ENCODE measurements at places on chromosomes 1 and 21.

DNA sequence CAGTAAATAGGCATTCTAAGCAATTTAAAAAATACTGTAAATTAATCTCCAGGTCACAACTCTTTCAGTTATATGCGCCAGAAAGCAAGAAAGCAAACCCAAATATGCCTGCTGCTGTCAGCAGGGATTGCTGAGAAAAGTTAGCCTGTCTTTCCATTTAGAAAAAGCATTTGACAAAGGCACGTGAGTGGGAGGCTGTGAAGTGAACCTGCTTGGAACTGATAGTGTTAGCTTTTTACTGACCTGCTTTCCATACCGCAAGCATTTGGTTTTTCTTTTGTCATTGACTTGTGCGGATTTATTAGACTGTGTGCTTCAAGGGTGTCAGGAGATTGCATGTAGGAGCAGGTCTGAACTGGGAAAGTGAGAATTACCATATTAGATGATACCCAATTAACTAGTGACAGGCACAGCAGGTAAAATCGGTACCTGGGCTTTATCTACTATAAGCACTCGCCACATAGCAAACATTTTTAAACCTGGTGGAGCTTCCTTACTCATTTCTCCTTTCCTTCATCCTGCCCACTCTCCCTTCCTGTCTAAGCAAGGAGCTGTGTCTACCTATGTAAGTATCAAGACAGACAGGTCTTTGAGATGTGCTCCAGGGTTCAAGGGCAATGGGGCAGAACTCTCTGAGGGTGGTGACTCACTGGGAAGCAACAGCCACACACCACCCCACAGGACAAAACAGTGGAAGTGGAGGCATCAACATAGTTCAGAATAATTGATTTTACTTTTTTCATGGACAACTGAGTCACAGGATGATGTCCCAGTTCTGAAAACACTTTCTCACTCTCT is 323.9 kb downstream of the DISC1 start:
- DNase-seq, result peak; percentile 41

DNA sequence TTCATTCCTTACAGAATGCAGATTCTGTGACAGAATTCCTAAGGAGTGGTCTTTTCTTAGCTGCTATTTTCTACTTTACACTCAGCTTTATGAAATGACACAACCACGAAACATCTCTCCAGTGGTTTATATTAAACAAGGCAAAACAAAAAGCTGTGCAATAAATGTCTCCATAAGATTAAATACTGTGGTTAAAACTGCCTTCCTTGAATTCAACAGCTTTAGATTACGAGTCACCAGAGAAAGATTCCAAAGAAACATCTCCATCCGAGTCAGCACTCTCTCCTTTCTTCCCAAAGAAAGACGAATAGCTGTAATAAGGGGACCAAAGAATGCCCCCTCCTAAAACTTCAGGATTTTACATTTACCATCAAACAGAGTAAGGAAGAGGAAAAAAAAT is 4.6 kb upstream of the C1orf87 start:
- no peak for DNase-seq

DNA sequence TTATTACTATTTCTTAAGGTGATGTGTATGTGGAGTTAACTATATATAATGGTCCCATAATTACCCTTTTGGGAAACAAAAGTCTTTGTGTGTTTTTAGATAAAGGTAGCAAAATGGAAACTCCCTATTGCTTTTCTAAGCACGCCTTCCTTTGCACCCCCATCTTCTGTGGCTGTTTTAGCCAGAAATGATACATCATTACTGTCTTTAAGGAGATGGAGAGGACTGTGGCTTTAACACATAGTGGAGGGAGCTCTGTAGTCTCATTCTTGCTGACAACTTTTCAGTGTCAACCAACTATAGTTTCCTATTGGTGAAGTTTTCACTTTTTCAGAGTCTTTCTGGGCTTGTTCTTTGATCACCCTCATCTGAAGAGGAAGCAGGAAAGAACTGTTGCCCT is 1.0 kb downstream of the APOBEC4 start:
- no peak for DNase-seq

GRCh38 chr21:44815852-44816628 is 1.8 kb downstream of the SUMO3 start:
- DNase-seq, result no peak

GRCh38 chr1:36157115-36157903 is 1.3 kb downstream of the MAP7D1 start:
- DNase-seq, result peak; percentile 68

DNA sequence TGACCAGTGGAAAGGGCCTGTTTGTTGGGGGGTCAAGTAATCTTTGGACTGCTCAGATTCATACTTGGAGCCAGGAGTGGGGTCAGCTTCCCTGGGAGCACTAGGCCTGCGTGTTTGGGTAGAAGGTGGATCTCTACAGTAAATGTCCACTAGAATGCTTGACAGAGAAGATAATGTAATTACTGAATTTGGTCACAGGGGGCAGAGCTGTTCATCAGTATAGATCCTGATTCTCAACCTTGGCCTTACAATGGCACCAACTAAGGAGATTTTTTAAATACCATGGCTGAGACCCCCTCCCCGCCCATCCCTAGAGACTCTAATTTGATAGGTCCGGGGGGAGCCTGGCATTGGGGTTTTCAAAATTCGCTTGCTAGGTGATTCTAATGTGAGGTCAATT is 217.5 kb upstream of the PLXNA2 start:
- peak; percentile 1 for DNase-seq

DNA sequence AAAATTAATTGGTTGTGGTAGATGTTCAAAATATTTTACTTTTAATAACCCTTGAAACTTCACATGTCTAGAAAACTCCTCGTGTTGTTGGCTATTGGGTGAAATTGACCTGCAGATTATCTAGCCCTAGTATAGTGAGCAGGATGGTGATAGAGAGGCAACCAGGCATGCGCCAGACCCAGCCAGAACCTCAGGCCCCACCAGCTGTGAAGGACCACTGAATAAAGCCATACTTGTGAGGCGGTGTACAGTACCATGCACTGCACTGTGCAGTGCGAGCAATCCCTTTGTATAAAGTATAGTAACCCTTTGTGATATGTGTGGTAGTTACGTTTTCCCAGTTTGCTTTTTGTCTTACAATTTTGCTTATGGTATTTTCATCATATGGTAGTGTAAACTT is 8.5 kb downstream of the TTF2 start:
- DNase-seq, result no peak

- DNase-seq, result no peak
These were observed 305.1 kb downstream of the LTN1 start for GRCh38 chr21:28687586-28687985.

DNA sequence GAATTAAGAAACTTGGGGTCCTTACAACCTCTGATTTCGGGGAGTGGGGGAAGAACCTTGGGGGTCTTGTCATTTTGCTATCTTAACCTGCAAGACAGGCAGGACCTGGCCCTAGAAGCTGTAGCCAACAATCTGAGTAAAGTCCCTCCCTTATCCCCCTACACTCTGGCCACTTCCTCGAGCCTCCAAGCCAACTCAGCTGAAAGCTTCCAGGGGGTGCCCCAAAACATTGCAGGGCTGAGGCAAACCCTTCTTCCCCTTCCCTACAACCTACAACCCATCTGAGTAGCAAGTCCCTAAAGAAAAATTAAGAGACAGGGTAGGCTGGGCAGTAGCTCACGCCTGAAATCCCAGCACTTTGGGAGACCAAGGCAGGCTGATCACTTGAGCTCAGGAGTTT is 5.0 kb downstream of the CERS2 start:
- no peak for DNase-seq

- DNase-seq, result no peak
These were observed 60.1 kb upstream of the COA6 start for GRCh38 chr1:234313171-234313570.

DNA sequence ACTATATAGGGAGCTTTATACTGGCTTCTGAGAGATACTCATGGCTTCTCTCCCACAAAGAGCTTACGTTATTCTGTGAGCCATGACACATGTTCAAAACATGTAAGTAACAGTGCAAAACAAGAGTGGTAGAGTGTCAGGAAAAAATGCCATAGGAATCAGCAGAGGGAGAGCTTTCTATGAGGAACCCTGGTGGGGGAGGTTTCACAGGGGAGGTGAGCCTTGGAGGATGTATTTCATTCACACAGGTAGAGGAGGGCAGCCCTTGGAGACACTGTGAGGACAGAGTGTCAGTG is 72.7 kb upstream of the LYST start:
- DNase-seq, result no peak

DNA sequence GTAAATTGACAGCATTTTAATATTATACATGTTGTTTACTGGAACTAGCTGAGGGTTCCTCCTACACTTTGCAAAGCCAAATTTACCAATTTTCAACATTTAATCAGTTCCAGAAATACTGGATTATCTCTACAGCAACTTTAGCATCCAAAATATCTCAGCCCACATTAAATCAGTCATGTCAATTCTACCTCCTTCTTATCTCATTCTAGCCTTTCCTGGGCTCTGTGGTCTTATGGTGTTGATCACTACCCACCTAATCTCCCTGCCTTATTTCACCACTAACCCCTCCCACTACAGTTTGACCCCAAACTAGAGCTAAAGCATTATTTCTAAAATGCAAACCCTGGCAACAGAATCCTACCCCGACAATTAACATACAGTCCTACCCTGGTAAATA is 3.3 kb downstream of the OMA1 start:
- DNase-seq, result no peak

- DNase-seq, result no peak
These were observed 43.6 kb downstream of the LRRN2 start for GRCh38 chr1:204641936-204642335.

DNA sequence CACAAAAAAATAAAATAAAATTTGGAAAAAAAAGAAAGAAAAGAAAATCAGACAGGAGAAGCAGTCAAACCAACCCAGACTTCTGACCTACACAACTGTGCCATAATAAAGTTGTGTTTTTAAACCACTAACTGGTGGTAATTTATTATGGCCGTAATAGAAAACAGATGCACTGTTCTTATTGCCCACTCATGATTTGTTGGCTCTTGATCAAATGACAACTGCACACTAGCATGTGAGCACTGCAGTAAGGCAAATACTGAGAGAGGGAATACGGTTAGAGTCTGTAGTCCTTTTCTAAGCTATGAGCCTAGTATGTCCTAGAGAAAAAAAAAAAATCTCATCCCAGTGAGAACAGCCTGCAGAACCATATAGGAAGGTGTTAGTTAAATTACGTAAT is 61.2 kb upstream of the TNR start:
- DNase-seq, result no peak

DNA sequence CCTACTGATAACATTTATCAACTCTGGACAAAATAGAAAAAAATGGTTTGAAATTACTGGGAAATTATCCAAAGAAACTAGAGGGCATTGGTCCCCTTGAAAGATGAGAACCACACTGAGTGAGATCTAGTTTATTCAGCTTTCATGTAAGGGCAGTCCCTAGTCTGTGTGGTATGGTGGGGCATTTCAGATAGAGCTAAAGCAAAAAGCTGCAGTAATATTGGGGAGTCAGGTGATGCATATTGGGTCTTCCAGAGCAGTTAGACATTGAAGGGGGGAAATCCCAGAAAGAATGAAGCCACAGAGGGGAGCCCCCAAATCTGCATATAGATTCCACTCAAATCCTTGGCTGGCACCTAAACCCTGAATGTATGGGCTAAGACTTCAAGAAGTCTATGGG is 347.7 kb upstream of the POU3F1 start:
- no peak for DNase-seq

- DNase-seq, result no peak
These were observed 38.8 kb downstream of the POFUT2 start for GRCh38 chr21:45248893-45249381.

DNA sequence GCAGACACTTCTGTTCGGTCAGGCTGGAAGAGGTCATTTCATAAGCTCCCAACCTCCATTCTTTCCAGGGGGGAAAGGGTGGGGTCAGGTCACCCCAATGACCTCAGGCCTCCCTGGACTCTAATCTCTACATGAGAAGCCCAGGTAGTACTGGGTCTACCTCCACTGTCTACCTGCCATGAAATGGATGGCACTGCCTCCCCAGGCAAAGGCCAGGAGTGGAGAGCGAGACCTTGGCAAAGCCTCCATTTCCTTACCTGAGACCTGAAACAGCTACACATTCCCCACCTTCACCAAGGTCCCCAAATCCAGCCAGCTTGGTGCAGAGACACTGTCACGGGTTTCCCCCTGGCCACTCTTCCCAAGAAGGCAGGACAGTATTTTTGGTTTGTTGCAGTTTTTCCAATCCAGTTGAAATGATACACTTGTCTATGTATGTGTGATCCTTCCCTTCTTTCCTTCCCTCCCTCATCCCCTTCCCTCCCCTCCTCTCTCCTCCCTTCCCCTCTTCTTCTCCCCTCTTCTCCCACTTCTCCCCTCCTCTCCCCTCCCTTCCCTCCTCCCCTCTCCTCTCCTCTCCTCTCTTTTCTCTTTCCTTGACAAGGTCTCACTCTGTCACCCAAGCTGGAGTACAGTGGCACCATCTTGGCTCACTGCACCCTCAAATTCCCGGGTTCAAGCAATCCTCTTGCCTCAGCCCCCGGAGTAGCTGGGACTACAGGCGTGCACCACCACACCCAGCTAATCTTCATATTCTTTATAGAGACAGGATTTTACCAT is 16.1 kb downstream of the BTG2 start:
- no peak for DNase-seq

DNA sequence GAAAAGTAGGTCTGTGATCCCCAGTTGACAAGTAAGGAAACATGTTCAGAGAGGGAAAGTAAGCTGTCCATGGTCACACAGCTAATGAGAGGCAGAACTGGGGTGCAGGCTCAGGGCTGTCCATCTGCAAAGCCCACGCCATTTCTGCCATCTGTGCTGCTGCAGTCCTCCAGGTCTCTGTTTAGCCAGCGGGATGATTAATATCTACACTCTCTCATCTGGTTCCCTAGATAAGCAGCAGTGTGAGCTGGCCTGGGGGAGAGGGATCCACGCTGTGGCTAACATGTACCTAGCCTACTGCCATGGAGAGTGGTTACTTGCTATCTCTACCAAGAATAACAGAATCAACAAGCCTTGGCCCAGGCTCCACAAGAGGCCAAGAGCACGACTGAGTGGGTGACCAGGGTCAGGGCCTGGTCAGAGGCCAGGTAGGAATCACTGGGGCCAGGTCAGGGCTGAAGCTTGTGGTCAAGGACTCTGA is 75.2 kb downstream of the TRABD2B start:
- DNase-seq, result no peak

- DNase-seq, result no peak
These were observed 6.3 kb upstream of the RBBP5 start for GRCh38 chr1:205128050-205128449.

GRCh38 chr1:205748403-205749233 is 1.4 kb downstream of the NUCKS1 start:
- peak; percentile 45 for DNase-seq

DNA sequence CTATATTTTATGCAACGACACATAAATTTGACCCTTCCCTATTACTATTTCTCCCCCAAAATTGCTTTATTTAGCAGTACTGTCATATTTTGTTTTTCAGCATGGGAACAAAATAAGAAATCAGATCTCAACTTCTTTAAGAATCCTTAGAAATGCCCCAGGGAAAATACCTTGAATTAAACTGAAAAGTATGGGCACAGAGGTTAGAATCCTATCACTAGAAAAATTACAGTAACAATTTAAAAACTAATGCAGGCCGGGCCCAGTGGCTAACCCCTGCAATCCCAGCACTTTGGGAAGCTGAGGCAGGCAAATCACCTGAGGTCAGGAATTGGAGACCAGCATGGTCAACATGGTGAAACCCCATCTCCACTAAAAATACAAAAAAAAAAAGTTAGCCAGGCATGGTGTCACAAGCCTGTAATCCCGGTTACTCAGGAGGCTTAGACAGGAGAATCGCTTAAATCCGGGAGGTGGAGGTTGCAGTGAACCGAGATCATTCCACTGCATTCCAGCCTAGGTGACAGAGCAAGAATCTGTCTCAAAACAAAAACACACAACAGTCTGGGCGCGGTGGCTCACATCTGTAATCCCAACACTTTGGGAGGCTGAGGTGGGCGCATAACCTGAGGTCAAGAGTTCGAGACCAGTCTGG is 51.4 kb downstream of the GNB1 start:
- no peak for DNase-seq

- DNase-seq, result peak; percentile 43
These were observed 115.7 kb downstream of the SLC30A10 start for GRCh38 chr1:219812491-219813203.

Measured in NCI-H526 treated with DMSO at 0.1 percent for 48 hours (cell line).